ENCODE measurements at places on chromosomes 4 and X.

DNA sequence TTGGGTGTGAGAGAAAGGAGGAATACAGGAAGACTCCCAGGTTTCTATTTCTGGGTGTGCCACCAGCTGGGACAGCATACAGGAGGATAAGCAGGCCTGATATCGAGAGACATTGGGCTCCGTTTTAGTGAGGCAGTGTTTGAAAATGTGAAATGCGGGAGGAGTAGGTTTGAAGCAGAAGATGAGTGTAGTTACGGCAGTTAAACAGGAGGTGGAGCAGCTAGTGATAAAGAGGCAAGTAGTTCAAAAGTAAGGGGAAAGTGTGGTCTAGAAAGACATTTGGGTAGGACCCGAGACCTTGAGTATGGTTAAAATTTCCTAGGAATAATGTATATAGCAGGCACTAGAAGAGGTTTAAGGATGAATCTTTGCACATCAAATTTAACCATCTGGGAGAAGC lies 42.4 kb downstream of the DCUN1D4 start:
- no peak for DNase-seq

DNA sequence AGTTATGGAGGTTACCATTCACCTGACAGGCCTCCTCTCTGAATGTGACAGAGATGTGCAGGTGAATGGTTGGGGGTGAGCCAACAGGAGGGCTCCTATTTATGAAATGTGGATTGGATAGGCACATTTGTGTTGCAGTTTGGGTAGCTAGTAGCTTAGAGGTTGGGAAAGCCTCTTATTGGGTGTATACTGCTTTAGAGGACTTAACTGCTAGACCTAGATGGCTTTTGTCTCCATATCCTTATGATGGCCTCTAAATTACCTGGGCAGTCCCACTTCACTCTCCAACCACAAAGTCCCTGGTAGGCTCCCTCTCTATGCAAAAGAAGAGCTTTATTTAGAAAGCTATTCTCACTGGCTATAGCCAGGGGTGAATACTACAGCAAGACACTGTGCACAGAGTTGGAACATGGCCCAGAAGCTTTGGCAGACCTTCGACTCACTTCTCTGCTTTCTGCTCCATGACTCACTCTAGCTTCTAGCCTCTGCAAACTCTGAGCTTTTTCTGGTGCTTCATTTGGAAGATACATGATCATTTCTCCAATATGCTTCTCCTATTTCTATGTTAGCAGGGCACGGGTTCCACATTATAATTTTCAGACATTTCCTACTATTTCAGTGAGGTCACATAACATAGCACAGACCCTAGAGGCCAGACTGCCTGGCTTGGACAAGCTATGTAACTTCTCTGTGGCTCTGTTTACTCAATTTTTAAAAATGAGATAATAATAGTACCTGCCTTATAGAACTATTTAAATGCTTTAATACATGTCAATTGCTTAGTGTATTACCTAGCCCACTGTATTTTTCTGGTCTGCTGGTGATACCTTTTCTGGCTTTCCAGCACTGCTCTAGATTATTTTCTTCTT lies 6.0 kb upstream of the VGLL1 start:
- DNase-seq: no peak

- DNase-seq: no peak
These were observed at the start of gene DRD5 for GRCh38 chr4:9781343-9782135. DRD5 (plus strand) TSS chr4:9781634; CDS start chr4:9782030, 396 bp downstream.

GRCh38 chr4:105191621-105192210 lies 45.0 kb downstream of the TET2 start:
- peak; percentile 22 for DNase-seq

DNA sequence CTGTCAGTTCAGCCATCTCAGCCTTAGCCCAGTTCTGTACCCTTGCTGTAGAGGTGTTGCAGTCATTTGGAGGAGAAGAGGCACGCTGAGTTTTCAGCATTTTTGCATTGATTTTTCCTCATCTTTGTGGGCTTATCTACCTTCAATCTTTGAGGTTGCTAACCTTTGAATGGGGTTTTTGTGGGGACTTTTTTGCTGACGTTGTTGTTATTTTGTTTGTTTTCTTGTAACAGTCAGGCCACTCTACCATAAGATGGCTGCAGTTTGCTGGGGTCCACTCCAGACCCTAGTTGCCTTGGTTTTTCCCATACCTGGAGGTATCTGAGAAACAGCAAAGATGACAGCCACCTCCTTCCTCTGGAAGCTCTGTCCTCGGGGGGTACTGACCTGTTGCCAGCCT lies 22.8 kb upstream of the TMEM271 start:
- no peak for DNase-seq

GRCh38 chr4:65242156-65242846 lies 428.0 kb downstream of the EPHA5 start:
- no peak for DNase-seq

DNA sequence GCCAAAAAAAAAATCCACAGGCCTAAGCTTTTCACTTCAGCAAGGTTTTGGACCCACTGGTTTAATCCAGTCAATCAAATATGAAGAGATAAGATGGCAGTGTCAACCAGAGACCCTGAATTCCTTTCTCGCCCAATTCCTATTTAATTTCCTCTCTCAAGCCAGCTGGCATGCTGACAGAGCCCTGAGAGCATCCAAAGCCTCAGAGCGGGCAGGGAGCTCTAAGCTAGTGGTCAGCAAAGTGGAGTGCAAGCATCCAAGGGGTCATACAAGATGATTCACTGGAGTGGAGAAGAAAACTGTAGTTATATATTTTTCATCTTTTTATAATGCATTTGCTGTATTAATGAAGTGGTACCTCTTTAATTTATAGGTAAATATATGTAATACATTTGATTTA lies 37.8 kb upstream of the PRPS2 start:
- no peak for DNase-seq

DNA sequence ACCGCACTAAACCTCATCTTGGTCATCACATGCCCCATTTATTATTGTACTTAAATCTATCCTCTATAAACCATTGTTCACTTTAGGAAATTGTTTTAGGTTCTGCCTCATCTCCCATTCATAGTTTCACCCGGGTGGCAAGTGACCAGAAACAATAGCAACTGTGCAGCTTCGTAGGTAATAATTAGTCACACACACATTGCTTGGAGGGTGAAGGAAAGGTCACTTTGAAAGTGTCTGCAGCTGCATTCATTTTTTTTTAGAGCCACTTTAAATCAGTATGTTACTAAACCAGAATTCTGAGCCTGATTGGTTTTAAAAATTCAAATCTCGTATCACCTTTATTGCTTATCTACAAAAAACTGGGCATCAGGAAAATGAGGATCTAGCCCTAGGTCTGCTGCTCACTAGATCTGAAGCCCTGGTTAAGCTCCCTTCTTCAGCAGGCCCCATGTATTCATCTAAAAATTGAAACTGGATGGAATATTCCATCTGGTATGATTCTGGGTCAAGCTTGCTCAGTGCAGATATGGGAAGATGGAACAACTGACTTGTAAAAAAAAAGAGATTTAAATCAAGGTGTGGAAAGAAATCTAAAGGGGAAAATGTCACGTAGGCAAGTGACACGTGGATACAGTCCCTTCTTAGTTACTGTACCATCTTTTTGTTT lies 62.4 kb downstream of the LIMCH1 start:
- DNase-seq: no peak

DNA sequence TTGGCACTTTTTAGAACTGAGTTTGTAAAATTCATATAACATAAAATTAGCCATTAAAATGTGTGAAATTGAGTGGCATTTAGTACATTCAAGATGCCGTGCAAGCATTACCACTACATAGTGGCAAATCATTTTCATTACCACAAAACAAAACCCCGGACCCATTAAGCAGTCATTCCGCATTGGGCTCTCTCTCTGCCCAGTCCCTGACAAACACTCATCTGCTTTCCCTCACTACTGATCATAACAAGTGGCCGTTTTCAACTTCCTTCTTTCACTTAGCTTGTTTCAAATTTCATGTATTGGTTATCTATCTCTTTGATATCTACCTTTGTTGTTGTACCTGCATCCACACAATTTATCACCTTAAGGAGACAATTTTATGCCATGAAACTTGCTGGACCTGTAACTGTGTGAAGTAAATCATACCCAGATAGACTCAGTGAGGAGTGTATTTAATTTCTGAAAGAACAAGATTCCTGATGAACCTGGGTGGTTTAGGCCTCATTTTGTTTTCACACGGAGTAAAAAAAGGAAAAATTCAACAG lies 202.1 kb downstream of the OR13H1 start:
- no peak for DNase-seq

- DNase-seq: no peak
These were observed 216.0 kb downstream of the GRID2 start for GRCh38 chr4:92519727-92520126.

DNA sequence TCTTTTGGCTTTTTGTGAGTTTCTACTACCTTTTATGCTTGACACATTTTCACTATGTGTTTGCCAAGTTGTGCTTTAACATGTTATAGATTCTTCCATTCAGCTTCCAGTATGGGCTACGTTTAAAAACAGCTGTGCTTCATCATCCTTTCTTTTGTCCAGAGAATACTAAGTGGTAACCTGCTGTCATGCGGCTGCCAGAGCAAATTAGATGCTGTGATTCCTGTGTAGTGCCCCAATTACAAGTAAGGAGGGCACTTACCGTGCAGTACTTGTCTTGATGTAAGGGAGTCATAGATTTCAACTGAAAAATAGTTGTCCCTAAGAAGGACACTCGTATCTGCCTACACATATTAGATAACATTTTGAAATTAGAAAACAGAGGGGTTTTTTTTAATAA lies 531.8 kb upstream of the GALNTL6 start:
- DNase-seq: no peak

- DNase-seq: no peak
These were observed 139.8 kb downstream of the BCOR start for GRCh38 chrX:39957816-39958566.

- no peak for DNase-seq
These were observed 450.8 kb upstream of the BOD1L1 start for GRCh38 chr4:14078326-14078725.

GRCh38 chrX:23194885-23195554 lies 139.6 kb upstream of the PTCHD1 start:
- no peak for DNase-seq

DNA sequence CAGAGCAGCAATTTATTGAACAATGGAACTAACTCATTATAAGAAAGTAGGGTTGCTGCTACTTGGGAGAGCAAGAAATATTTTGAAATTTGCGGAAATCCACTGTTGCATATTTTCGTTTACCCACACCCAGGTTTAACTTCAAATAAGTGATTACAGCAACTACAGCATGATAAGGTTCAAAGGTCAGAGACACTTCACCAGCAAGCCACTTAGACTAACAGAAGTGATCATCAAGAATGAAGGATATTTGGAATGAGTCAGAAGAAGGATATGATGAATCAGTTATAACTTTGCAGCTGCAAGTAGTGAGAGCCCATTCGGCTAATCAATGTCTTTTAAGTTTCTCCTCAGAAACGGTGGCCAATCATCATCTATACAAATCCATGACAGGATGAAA lies 199.3 kb downstream of the TMA16 start:
- DNase-seq: no peak

GRCh38 chr4:91222014-91222413 lies 1081.8 kb upstream of the GRID2 start:
- no peak for DNase-seq

DNA sequence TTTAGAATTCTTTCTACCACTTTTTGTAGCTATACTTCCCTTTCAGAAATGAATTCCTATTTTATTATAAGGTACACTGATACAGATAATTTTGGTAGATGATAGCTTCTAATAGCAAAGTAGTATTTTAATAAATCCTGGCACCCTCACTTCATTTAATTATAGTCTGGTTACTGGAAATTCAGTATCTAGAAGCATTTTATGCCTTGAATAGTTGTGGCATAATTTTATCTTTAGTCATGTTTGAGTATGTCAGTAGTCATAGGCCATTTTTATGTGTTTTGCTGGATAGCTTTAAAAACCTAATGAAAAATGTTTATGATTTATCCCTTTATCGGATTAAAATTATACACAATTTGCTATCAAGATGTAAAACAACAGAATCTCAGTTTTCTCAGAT lies 92.3 kb downstream of the DIAPH2 start:
- DNase-seq: no peak

DNA sequence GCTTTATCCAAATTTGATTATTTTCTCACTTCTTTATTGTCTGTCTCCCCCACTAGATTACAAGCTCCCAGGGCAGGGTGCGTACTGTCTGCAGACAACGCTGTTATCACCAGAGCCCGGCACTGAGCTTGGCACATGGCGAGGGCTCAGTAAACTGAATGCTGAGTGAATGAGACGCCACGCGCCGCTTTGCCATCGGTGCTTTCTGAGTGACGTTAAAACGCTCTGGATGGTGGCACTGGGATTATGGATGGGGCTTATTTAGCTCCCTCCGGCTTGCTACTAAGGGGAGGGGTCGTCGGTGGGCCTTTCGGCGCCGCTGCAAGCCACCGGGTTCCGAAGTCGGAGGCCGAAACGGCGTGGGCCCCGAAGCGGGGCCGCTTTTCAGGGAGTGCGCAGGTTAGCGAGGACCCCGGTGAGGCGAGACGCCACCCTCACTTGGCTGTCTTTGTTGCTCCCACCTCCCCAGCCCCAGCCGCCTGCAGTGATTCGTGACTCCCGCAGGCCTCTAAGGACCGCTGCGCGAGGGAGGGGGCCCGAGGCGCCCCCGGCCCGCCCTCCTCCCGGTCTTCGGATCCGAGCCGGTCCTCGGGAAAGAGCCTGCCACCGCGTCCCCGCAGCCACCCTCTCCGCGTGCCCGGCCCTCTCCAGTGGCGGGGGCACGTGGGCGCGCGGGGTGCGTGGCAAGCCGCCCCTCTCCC lies 569 bp upstream of the FHL1 start:
- no peak for DNase-seq

DNA sequence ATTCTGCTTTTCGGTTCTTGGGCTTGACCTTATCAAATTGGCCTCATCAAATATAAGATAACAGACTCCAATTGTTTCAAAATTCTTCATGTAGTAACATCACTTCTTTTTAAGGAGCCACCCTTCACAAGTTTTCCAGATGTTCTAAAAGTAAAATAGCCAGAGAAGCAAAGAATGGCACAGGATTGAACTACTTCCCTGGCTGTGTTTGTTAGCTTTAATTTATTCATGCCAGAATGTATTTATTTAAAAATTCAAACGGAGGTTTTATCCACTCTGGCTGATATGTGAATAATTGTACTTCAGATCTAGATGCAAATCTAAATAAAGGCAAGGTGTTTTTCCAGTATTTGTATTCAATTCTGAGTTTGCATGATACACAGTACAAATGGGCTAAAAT lies 581.3 kb upstream of the TENM3 start:
- no peak for DNase-seq

DNA sequence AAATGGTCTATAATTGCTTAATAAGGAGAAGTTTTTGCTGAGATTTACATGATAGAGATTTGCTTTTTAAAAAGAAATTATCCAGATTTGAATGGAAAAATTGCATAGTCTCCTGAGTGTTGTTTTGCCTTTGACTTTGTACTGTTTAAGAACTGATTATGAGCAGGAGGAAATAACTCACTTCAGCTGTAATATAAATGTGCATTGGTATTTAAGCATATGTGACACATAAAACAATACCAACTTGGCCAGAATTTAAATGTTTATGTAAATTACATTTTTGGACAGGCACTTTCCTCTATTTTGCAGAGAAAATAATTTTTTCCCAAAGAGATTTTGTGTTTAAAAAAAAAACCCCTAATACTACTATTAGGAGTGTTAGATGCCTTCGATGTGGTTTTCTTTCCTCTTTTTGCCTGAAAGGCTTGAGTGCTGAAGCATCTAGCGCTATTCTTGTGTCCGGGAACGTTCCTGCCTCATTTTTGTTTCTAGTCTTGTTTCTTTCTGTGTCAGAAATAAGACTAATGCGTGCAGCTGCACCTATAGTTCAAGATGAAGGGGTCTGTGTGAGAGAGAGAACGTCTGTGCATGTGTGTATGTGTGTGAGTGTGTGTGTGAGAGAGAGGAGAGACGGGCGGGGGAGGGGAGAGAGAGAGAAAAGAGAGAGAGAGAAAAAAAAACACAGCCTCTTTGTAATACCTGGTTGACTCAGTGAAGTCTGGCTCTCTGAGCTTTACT lies 60.8 kb downstream of the TBL1X start:
- DNase-seq: no peak
